ENCODE measurements at places on chromosomes 7 and 10. TPM values are rescaled to one million over a fixed set of nuclear protein-coding genes. Genes with fewer than 3 reads are reported as not detected.

- DNase-seq, result no peak
Measured at GRCh38 chr10:14062528-14063260, 268.0 kb downstream of the FRMD4A start.

GRCh38 chr7:140537750-140538482 lies 58.6 kb upstream of the MKRN1 start:
- no peak for DNase-seq

DNA sequence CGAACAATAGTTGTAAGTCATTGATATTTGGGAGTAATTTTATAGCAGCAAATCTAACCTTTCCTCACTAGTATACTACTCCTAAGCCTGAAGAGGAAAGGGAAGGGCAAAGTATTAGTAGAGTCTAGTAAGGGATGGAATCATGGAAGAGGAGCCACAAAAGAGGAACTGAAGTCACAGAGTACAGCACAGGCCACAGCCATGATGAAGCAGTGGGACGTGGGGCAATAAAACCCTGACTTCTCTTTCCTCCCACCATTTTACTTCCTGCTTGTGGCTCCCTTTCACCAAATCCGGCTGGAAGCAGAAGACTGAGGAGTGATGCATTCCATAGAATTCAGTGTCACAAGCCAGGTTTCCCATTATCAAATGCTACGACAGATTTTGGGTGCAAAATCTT lies 58.7 kb downstream of the CABCOCO1 start:
- DNase-seq, result no peak

SLC25A13 gene
- 124 TPM for total RNA-seq
